ENCODE measurements at places on chromosomes 13 and 19.

GRCh38 chr19:18438331-18439024 is 545 bp upstream of the ISYNA1 start:
- no peak for DNase-seq

DNA sequence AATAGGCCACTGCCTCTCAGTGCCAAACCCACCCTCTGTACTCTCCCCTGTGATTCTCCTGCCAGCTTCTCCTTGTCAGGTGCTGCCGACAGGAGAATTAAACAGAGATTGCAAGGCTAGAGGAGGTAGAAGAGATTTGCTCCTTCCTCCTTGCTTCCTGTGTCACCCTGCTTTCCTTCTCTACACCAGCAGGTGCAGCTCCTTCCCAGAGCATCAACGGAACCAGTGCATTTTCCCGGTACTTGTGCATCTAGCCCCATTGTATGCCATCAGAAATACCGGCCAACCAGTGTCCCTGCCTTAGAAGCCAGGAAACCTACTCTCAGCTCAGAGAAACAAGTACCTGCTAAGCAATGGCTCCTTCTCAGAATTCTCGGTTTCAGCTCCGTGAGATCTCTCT is 253.2 kb downstream of the SUCLA2 start:
- no peak for DNase-seq

DNA sequence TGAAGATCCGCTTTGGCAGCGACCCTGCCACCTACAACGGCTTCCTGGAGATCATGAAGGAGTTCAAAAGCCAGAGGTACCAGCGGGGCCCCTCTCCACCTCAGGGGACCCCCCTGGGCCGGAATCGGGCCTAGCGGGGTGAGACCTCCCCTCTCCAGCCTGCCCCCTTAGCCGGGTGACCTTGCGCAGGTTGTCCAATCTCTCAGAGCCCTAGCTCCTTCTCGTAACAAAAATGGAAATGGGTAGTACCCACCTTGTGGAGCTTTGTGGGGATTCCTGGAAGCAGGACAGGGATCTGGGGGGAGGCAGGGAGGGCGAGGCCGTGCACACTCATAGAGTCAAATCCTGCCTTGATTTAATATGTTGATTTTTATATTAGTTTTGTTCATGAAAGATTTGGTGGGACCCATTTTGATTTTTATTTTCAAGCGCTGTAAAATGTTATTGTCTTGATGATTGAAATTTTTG is 658 bp downstream of the SIN3B start:
- DNase-seq, result no peak

DNA sequence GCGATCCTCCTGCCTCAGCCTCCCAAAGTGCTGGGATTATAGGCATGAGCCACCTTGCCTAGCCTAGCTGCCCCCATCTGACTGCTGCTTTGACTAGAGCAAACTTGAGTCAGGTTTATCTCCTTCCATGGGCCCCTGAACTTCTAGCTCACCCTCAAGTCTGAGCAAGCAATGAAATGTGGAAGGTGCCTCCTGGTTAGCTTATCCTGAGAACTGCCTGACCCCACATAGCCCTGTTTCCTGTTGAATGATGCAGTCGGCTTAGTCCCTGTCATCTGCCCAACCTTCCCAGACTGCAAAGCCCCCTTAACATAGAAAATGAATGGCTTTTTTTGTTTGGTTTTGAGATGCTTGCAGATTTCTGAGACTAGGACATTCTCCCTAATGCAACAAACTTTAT is 8.9 kb upstream of the TMEM160 start:
- no peak for DNase-seq

DNA sequence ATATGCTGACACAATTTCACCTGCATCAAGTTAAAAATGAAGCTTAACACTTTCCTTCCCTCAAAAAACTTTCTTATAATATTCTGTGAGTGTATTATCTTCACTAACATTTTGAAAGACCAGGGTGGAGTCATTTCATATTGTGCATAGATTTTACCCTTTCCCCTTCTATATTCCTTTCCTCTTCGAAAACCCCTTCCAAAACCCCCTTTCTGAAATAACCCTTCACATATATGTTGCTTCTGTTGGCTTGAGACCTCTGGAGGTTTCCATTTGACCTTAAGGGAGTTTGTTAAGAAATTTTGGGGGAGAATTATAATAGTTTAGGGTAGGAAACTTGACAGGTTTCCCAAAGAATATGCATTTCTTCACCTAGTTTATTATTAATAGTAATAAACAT is 489.6 kb upstream of the MIR17HG start:
- no peak for DNase-seq

DNA sequence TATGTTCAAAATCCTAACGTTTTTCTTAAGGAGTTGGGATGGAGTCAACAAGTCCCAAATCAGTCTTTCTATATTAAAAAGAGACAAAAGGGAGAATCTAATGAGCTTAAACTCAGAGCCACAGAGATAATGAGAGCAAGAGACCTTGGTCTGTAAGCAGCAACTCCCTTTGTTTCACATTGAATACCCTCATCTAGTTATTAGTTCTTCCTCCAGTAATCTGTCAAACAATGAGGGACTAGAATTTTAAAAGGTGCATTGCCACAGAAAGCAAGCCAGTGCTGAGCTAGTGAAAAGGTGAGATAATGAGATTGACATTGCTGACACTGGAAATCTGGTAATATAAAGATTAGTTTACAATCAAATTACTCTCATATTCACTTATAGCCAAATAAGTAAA is 718.6 kb downstream of the DACH1 start:
- no peak for DNase-seq

DNA sequence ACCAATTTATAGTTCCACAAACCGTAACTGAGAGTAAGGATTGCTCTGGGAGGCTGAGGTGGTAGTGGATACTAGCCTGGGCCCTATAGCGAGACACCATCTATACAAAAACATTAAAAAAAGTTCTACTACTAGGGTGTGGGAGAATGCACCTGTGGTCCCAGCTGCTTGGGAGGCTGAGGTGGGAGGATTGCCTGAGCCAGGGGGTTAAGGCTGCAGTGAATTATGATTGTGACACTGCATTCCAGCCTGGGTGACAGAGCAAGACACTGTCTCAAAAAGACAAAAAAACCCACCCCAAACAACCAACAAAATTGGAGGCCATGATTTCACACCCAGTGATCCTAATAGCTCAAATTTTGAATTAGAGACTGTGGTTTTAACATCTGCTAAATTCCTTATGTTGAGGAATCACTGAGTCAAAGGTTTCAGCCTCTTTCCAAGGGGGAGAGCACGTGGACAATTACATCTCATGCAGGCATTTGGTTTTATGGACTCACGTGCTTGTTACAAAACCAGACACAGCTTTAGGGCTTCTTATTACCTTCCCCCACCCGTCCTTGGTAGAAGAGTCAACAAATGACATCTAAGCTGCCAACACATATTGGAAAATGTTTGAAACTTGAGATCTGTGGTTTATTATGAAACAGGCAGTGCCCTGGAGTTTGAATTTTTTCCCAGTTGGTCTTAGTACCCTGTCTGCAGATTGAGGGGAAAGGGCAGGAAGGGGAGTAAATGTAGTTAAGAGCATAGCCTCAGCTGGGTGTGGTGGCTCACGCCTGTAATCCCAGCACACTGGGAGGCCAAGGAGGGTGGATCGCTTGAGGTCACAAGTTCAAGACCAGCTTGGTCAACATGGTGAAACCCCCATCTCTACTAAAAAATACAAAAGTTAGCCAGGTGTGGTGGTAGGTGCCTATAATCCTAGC is 18.5 kb downstream of the CYP2A6 start:
- DNase-seq, result no peak
